Liver (tissue), 10 donors: ENCODE measurements at places on chromosomes 7 and 10. TPM values are rescaled to one million over a fixed set of nuclear protein-coding genes. Genes with fewer than 3 reads are reported as not detected.

The EZH2 gene
- polyA plus RNA-seq, result 2.3 TPM

The HOXA10 gene
- polyA plus RNA-seq, result 0.17 TPM

DNA sequence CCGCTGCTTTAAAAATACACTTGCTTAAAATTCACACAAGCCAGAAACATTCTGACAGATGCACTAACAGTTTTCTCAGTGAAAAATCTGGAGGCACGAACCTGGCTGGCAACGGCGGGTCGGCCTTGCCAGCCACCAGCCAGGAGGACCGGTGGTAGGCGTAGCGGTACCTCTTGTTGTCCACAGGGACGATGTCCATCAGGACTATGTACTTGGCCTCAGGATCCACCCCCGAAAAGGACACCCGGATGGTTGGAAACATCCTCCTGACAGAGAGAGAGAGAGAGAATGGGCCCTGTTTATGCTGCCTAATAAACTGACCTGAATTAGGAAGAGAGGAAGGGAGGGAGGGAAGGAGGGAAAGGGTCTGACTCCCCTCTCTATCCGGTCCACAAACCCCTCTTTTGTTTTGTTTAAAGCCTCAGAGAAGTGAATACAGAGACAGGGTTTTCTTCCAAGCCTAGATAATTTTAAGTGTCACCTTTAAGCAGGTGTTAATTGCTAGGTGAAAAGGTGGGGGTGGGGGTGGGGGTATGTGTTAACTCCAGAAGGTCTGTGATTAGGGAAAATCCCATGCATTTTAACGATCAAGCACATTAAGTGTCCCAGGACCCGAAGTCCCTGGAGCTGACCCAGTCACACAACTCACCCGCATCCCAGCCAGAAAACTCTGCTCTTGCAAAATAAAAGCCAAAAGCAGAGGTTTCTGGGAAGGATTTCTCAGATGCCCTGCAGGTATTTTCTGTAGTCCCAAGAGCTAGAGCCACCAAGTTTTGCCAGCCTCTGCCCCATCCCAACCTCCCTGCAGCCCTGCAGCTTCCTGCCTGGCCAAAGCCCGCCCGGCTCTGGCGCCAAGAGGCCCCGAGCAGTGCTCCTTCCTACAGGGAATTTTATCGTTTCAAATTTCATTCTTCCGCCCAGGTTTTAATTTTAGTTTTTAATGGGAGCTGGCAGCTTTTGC, 5.0 kb downstream of the TBX20 start:
- DNase-seq, result no peak

DNA sequence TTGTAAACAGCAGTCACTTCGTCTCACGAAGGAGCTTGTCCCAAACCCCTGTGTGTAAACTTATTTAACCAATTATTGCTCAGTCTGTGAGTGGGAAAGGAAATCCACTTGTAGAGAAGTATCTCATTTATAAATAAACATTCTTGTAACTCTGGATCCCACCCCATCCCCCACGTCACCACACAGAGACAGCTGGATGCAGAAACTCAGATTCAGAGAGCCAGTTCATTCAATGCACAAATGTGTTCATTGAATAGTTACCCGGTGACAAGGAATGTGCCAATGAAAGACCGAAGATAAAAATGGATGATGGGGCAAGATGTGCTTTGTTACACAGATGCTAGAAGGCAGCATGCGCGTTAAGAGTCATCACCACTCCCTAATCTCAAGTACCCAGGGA, 8.3 kb upstream of the OCM start:
- no peak for DNase-seq

DNA sequence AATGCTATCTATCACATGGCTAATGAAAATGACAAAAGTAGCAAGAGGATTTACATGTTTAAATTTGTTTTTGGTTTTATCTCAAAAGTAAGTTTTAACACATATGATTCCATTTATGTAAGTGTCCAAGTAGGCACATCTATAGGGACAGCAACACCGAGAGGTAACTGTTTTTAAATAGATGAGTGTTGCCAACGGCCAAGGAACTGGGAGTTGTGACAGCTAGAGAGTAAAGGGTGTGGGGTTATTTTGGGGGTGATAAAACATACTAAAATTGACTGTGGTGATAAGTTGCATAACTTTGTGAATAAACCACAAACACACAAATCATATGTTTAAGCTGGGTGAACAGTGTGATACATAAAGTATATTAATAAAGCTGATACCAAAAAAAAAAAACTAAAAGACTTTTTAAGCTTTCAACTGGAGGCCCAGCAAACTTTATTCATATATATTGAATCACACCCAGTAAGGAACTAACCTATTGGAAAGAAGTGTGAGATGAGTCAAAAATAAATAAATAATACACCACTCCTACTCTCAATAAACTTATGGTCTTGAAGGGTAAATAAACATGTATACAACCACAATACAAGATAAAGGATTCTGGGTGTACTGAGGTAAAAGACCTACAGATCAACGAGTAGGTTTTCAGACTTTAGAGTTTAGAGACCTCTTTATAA, 33.0 kb downstream of the LRRC72 start:
- no peak for DNase-seq

DNA sequence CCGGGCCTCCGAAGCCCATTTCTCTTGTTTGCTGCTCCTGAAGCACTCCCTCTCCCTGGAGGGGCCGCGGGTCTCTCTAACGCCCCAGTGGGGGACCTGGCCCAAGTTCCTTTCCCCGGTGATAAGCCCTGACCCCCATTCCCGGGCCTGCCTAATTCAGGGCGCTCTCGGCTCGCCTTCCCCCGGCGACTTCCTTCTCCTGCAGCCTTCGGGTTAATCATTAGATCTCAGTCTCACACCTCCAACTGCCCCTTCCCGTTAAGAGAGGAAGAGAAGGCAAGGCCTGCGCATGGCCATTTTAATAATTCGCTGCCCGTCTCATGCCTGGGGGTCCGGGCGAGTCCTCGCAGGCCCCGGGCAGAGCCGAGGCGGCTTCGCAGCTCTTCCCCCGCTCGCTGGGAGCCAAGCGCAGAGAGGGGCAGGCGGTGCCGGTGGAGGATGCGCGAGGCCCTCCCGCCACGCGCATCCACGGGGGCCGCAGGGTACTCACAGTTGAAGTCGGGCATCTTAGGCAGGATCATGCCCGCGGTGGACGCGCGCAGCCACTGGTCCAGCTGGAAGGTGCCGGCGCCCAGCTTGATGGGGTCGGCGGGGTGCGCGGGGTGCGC, 1.2 kb downstream of the MNX1 start:
- DNase-seq, result no peak

DNA sequence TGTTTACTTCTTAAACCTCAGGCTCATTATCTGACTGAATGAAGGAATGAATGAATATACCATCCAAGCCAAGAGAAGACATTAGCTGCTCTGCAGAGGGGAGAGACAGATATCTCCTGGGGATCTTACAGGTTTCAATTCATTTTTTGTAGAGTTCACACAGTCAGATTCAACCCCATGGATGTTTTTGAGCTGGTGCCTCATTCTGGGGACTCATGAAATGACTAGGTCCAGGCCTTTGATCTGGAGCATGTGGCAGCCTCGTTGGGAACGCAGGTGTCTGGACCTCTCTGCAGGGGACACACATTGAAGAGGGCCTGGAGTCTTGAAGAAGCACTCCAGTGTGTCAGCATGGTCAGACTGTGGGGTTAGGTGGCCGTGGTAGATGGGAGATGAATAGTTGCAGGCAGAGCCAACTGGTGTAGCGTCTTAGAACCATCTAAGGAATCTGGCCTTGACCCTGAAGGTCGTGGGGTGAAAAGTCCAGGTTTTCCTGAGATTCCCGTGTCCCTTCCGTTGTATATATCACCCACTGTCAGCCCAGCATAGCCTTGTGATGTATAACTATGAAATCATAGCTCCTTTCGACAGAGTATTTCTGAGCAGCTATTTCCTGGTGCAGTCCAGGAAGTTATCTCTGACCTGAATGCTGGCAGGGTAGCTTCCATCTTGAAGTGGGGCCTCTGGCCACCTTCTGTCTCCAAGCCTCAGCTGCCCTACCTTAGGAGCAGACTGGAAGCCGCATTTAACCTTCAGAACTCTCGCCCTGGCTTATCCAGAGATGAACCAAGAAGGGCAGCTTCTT, 22.3 kb downstream of the BTBD16 start:
- no peak for DNase-seq
